ENCODE measurements at places on chromosomes 5 and 9.

- no peak for DNase-seq
Observed at GRCh38 chr5:168449166-168449565, 37.1 kb upstream of the RARS1 start.

DNA sequence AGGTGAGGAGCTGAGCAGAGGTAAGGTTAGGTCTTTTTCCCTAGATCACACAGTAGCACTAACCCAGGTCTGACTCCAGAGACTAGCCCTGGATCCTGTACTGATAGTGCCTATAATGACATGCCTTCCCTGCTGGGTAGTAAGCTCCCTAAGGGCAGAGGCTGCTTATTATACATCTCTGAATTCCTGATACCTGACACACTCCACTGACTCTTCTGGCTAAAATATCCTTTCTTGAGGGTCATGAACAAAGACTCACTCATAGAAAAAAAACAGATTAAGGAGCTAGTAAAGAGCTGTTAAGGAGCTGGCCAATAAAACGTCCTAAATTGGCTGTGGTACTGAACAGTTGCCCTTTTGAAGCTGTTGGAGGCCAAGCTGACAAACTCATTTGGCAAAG, 149.0 kb upstream of the ITGA1 start:
- DNase-seq: no peak

- DNase-seq: no peak
Observed at GRCh38 chr9:33239921-33240320, at the start of gene SPINK4. TSS of gene SPINK4 (plus strand) at chr9:33240167. CDS start at chr9:33240209, 42 bp downstream.

DNA sequence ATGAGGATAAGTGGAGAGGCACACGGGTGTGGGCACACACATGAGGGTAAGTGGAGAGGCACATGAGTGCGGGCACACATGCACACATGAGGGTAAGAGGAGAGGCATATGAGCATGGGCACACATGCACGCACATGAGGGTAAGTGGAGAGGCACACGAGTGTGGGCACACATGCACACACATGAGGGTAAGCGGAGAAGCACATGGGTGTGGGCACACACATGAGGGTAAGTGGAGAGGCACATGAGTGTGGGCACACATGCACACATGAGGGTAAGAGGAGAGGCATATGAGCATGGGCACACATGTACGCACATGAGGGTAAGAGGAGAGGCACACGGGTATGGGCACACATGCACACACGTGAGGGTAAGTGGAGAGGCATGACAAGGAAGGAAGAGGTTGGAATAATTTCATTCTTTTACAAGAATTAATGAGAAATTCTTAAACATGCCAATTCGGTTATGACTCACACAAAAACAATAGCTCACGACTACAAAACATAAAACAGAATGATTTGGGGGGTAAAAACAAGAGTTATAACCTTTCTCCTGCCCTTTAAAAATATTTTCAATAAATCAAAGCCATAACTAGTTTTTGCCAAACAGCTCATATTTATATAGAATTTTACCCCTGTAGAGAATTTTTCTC, 67.5 kb downstream of the APBA1 start:
- DNase-seq: no peak

DNA sequence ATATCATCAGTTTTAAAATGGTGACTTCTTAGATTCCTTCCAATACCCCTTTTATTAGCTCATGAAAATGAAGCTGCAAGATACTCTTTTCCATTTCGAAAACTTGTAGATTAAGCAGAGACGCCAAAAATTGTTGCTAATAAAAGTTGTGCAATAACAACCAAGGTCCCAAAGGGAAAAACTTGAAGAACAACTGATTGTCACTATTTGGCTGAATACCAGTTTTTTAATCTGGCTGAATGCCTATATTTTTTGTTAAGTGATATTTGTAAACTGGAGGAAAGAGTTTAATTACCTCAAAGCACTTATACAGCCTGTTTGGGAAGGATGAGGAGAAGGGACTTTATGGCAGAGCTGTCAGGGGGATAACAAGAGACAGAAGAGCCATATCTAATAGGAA, 14.6 kb downstream of the C5orf58 start:
- no peak for DNase-seq

DNA sequence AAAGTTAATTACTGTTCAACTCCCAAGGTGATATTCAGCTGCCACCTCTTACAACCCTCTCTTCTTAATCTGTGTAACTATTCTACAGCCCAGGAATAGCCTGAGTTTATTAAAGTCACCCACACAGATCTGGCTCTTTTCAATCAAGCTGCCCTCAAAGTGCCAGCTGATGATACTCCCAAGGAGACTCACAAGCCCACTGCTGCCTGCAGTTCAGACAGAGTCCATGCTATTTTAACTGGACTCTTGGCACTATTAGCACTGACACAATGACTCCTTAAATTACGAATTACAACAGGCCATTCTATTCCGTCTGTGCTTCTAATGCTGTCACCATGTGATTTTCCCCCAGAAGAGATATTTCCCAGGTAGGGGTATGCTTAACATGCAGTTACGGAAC, 26.3 kb downstream of the REEP5 start:
- DNase-seq: no peak

- no peak for DNase-seq
Observed at GRCh38 chr9:16046713-16047112, 493.9 kb downstream of the CCDC171 start.

- DNase-seq: no peak
Observed at GRCh38 chr9:17906176-17906840, 327.4 kb downstream of the SH3GL2 start.

GRCh38 chr5:53739111-53739510, 178.7 kb downstream of the NDUFS4 start:
- no peak for DNase-seq

DNA sequence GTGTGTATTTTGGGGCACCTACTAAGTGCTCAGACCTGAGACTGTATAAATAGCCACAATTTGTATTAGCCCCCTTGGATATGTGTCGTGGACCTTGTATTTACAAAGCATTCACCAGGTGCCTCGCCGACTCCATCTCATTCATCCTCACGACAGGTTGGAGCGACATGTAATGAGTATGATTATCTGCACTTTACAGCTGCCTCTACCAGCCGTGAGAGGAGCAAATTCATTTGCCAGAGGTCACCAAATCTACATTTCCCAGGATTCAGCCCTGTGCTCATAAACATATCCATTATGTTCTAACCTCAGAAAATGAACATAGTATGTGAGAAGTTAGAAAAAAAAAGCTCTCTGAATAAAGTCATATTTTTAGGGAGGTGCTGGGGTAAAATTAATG, 167.4 kb downstream of the ZDHHC21 start:
- DNase-seq: no peak

DNA sequence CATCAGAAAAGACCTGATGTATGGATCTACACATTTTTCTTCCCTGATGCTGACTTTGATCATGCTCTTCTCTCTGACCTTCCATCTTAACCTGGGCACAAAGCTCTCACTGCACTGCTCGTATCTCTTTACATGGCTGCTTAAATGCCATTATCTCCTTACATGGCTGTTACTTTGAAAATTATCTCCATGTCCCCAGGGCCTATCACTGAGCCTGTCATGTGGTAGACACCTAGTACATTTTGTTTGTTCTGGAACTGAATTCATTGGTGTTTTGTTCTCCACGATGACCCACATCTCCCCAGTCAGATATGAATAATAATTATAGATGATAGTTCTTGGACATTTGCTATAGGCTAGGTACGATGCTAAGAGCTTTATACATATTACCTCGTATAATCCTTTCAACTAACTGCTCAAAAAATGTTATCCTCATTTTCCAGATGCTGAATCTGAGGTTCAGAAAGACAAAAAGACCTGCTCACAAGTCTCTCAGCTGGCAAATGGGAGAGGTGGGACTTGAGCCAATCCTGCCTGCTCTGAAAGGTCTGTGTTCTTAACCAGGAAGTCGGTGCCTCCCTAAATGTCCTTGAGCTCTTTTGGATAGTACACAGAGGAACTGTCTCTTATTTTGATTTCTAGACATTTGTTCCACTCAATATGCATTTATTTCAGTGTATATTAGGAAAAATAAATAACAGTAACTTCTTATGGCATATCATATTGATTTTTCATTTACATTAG, 9.8 kb upstream of the CPEB4 start:
- DNase-seq: no peak

DNA sequence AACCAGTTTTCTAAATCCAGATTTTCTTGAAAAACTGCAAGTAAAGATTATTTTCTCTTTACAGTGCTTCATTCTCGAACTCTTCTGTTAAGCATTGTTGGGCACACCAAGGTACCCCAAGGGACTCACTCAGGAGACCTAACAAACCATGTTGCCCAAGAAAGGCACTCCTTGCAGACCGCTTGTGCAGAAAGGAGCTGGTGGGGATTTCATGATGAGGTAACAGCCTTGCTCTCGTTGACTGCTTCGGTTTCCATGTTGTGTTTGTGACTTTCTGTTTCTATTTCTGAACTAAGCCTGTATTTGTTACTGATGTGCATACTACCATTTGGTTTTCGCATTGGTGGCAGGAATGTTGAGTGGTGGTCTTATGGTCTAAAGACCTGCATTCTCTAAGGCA, 266.6 kb upstream of the DAP start:
- no peak for DNase-seq

DNA sequence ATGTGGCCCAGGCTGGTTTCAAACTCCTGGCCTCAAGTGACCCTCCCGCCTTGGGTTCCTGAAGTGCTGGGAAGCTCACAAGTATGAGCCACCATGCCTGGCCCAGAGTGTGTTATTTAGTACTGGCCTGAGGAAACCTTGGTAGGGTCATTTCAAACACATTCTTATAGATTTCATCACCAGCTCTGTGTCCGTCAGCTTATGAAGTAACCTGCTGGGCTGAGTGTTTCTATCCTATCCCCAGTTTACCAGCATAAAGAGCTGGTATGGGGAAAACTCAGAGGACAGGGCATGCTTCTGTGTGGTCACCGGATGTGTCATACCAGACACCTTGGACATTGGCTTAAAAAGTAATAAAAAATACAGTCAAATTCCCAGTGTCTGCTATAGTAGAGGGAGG, 45.3 kb downstream of the PTPN3 start:
- DNase-seq: no peak

- DNase-seq: no peak
Observed at GRCh38 chr9:128735373-128735772, 11.4 kb upstream of the ZDHHC12 start.

GRCh38 chr5:1521671-1522600, 1.8 kb downstream of the LPCAT1 start:
- no peak for DNase-seq

Measured in activated T-helper 1 cell treated with anti-CD3 and anti-CD28 coated beads, Interleukin-2, amount 50 U/mL, for 16 hours (primary cell).